RWPE2 (cell line): ENCODE measurements at places on chromosomes 12 and 14.

DNA sequence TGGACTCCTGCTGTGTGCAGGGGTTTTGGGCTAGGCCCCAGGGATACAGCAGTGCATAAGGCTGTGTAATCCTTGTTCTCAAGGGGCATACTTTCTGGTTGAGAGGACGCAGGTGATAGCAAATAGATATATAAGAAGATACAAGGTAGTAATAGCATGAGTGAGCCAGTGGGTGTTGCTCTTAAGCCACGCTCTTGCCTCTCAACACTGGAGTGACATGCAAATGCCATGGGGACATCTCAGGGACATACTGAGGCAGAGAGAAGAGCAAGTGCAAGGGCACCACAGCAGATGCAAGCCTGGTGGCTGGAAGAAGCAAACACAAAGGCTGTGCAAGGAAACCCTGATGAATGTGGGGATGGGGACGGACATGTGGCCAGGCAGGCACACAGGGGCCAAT lies 223.3 kb downstream of the CHST11 start:
- DNase-seq = no peak

GRCh38 chr14:90815822-90816662 lies at the start of gene TTC7B:
Gene TTC7B, minus strand, starts transcription at chr14:90816430. Its CDS starts 135 bp downstream, at chr14:90816295.
- no peak for DNase-seq

DNA sequence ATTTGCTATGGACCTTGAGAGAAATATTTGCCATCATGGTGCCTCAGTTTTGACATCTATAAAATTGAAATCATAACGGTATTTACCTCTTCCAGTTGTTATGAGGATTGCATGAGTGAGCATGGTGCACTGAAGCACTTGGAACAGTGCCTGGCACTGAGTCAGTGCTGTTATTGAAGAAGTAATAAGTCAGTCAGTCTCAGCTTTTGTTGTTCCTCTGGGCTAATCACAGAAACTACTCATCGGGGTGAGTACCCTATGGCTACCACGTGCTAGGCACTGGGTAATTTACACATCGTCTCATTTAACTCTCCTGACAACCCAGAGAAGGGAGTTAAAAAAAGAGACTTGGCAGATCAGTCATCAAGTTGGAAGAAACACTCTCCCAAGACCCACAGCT lies 159.5 kb upstream of the NRXN3 start:
- DNase-seq = no peak

- DNase-seq = no peak
Measured at GRCh38 chr14:61549425-61549824, 145.9 kb upstream of the HIF1A start.

DNA sequence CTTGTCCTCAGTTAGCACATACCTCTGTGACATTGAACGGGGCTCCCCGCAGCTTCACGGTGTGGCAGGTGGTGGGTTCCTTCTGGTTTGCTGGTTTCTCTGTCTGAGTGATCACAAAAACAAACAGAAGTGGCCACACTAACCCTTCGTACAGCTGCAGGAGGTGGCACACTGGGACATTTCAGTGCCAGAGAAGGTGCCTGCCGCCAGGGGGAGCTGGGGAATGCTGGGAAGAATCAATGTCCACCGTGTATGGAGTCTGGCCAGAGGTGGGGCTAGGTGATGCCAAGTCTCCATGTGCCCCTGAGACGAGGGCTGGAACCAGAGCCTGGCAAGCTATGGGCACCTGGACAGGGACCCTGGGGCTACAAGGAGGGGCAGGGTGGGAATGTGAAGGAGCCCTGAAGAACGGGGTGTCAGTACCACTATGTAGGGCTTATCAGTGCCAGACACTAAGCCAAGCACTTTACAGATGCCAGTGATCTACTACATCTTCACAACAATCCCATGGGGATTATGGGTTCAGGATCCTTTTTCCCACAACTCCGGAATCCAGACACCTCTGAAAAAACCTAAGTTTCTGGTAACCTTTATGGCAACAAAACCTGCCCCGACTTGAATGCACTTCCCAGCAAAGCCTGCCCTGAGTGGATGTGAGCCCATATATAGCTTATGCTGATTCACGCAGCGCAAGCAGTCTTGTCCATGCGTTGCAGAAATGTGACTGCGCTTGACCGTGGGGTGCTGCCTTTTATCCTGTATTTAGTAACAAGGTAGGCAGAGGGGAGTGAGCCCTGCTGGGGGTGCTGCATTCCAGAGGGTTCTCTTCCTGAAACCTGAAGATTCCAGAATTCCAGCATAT lies 10.8 kb downstream of the RBM19 start:
- DNase-seq = no peak

GRCh38 chr14:103801459-103801858 lies 45.9 kb downstream of the PPP1R13B start:
- DNase-seq = no peak

DNA sequence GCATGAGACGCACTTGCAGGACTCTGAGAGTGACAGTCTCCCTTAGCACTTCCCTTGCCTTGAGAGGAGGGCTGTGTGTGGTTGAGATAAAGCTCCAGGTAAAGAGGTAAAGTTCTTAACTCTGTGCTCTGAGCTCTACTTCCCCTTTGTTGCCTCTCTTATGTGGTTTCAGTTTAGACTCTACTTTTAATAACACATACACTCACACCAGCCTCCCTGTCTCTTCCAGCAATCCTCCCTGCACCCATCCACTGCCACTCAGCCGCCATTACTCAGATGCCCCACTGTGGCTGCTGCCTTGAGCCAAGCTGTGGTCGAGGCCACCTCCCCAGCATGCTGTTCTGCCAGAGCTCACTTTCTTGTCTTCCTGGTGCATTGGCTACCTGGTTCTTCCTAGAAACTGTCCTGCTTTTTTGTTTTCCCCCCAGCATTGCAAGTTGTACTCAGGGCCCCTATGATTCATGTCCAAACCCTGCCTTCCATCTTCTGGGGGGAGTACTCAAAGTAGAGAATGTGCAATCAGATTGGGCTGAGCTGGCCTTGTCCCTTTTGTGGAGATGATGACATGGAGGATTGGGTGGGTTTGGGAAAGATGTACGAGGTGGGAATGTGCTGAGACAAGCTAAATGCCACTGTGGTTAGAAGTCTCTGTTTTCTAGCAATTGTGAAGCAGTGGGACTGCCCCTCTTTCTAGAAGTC lies 115.5 kb upstream of the PARP11 start:
- no peak for DNase-seq
